Right renal pelvis (tissue), 4 donors: ENCODE measurements at places on chromosomes 5 and 9.

- no peak for DNase-seq
Observed at GRCh38 chr9:33415501-33416038, 13.2 kb upstream of the AQP7 start.

DNA sequence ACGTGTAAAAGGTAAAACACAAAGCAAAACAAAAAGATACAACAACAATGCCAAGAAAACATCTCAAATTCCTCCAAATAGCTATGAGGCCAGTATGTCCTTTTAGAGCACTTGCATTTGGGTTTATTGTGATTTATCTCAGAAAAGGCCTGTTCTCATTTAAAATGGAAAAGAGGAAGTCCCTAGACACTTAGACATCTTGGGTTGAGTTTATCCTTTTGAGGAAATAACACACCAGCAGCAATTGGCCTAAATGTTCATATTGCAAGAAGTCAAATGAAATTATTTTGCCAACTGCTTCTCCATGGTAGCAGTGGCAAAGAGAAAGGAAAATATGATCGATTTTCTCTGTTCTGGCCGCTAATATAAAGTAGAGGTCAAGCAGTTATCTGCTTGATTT is 43.6 kb upstream of the TRMT10B start:
- no peak for DNase-seq

GRCh38 chr5:135235551-135236227 is 163.3 kb downstream of the MACROH2A1 start:
- no peak for DNase-seq

DNA sequence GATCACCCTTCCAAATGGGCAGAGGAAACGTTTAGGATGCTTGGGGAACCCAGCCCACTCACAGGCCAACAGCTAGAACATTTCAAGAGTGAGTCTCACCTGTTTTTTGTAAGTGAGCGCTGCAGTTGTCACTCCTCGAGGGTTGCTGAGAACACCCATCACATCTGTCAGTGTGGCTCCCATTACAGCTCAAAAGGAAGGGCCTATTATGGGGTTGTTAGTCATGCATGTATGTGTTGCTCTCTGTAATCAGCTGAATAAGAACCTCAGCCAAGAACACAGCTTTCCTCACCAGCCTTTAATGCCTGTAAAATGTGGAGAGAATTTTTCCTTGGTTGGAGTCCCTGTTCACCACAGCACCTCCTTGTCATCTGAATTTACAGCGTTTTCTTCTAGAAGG is 196.3 kb upstream of the KLF4 start:
- DNase-seq = no peak

- no peak for DNase-seq
Observed at GRCh38 chr5:34740389-34740806, 84.3 kb downstream of the RAI14 start.

GRCh38 chr5:136811551-136811950 is 446.2 kb upstream of the TRPC7 start:
- DNase-seq = no peak

- no peak for DNase-seq
Observed at GRCh38 chr5:74188351-74189105, 452.0 kb downstream of the ENC1 start.

DNA sequence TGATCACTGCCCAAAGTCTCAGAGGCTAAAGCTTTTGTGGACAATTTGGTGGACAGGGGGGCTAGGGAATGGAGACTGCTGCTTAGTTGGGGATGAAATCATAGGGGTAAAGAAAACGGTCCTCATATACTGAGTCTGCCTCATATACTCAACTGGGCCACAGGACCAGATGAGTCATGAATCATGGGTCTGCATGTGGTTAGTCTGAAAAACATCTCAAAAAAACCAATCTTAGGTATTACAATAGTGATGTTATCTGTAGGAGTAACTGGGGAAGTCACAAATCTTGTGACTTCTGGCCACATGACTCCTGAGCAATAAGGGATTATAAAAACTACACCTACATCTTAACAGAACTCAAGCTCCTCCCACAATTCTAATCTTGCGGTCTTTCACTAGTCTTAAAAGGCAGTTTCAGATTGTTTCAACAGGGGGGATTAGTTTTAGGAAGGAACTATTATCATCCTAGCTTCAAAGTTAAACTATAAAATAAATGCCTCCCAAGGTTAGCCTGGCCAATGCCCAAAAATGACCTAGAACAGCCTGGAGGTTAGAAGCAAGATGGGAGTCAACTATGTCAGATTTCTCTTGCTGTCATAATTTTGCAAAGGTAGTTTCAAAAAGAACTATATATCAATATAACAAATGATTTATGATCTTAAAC is 17.5 kb downstream of the TMEM161B start:
- DNase-seq = no peak

DNA sequence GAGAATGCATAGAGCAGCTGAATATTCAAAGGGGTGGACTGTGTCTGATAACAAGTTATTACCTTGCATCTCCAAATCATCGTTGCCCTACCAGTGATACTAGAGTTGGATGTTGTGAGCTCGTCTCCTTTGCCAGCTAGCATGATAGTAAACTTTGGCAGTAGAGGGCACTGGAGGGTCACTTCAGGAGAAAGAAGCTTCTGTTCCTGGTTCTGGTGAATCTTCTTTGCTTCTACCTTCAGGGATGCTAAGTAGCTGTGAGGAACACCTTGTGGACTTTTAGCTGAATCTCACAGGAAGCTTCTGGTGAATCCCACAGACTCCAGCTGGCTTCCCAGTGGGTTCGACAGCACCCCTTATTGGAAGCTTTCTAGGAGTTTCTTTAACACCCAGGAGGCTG is 626.6 kb upstream of the SGCD start:
- no peak for DNase-seq

- no peak for DNase-seq
Observed at GRCh38 chr5:145407300-145408047, 427.7 kb downstream of the PRELID2 start.

DNA sequence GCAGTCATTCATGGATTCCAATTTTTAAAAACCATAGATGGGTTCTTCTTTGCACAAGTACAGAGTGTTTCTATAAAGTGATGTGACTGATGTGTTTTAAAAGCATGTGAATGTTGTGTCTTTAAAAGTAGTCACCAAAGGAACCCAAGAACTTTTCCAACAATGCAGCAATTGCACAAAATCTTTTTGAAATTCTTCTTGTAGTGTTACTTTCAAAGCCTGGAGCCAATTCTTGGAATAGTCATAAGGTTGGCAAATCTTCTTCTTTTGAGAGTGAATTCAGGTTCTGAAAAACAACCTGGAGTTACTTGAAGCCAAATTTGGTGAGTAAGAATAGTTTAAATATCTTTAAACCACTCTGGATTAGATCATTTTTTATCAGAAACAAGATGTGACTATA is 10.5 kb downstream of the GRAMD2B start:
- no peak for DNase-seq

GRCh38 chr9:131658377-131659129 is 81.3 kb downstream of the RAPGEF1 start:
- DNase-seq = no peak

DNA sequence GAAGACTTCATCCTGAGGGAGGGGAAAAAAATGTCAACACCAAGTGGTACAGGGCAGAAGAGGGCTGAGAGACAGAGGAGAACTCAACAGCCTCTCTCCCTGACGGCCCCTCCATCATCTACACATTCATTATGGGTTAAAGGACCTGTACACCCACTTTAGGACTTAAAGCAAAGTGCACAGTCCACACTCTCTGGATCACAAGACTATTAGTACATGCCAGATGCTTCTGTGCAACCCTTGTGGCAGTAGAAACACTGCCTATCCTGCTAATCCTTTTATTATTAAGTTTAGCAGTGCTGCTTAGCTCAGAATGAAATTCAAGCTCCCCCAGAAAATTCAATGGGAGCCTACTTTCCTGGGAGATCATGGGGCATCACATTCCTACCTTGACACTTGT is 1.9 kb downstream of the FRMD3 start:
- no peak for DNase-seq

- no peak for DNase-seq
Observed at GRCh38 chr5:56815658-56816545, 553 bp downstream of the MAP3K1 start.

DNA sequence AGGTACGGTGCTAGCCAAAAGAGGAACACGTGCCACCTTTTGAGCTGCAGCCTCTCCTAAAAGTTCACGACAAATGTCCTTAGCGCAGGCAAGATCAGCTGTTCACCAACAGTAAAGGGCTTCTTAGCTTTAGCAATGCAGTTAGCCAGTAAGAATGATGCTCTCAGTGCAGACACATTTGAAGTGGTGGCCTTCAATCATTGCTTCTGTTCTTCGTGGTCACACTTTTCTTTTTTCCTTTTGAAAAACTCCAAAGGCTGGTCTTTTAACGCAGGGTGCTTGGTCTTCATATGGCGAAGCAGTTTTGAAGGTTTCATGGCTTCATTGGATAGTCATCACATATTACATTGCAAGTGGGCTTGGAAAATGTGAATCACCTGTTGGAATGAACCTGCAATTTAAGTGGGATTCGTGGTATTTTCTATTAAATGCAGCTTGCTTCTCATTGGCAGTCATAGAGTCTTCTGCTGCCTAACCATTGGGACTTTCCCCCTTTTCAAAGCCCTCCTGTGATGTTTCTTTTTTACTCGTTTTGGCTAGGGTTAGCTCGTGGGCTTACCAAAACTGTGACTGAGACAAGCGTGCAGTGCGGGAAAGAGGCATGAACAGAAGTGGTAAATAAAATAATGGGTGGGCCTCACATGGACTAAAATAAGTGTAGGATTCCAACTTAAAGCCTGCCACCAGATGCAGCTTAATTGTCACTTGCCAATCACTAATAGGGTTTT is 100.9 kb downstream of the MRPL36 start:
- DNase-seq = no peak

GRCh38 chr5:161009817-161010216 is 157.8 kb upstream of the ATP10B start:
- no peak for DNase-seq

DNA sequence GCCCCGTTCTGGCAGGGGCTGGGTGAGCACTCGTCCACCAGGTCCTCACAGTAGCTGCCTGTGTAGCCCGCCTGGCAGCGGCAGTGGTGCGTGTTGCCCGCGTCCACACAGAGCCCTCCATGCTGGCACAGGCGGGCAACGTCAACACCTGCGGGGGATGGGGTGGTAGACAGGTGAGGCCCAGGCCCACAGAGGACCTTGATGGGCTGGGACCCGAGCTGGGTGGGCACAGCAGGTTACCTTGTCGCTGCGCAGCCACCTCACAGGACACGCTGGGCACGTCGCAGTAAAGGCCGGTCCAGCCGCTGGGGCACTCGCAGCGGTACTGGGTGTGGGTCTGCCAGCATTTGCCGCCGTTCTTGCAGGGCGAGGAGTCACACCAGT is 25.1 kb upstream of the SEC16A start:
- no peak for DNase-seq

- DNase-seq = no peak
Observed at GRCh38 chr5:130643321-130643720, 521.7 kb downstream of the HINT1 start.

GRCh38 chr9:79026316-79026715 is 545.4 kb upstream of the TLE4 start:
- no peak for DNase-seq

DNA sequence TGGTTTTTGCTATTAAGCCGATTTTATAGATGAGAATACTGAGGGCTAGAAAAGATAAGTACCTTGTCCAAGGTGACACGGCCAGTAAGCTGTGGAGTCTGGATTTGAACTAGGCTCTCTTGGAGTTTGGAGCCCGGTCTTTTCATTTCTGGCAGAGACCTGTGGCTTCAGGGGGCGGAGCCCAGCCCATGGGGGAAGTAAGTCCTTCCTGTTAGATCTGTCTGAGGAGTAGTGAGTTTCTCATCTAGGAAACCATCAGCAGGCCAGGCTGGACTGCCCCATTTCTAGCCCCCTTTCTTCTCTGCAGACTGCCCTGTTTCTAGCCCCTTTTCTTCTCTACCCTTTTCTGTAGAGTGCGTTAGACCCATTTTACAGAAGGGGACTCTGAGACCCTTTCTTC is 521 bp upstream of the PTGS1 start:
- DNase-seq = no peak

DNA sequence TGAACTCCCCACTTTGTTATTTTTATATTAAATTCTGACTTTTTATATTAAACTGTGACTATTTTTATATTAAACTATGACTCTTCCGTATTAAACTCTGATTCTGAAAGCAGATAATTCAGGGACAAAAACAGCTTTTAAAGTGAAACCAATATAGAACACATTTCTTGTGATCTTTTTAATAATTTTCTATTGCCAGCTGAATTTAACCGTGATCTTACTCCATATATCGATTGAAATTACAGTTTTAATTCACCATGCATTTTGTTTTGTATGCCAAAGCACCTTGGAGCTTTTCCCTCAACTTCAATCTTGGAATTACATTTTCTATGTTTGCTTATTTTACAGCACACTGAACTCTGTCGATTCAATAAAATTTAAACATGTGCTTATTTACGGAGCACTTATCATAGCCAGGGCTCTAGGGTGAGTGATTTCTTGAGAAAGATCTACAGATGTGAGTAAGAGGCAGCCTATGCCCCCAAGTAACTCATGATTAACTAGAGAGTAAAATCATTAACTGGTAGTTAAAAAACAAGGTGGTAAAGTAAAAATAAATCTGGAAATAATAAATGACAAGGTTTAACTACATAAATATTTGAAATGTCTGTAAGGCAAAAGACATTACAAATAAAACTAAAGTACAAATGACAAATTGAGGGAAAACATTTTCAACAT is 72.9 kb upstream of the ALDH1B1 start:
- no peak for DNase-seq

DNA sequence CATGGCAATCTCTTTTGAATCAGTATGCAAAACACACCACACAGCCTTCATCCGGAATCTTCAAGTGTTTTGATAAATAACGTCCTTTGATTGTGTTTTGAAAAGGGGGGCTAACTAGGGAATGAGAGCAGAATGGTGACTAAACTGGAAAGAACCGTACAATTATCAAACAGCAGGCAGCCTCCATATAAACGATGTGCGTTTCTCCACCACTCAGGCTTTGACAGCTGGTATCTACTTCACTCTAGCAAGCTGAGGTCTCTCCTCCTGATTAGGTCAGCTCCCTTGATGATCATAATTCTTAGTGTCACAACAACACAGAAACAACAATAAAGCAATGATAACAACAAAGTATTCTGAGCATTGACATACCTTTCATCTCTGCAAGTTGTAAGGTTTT is 465.9 kb downstream of the TUSC1 start:
- no peak for DNase-seq

DNA sequence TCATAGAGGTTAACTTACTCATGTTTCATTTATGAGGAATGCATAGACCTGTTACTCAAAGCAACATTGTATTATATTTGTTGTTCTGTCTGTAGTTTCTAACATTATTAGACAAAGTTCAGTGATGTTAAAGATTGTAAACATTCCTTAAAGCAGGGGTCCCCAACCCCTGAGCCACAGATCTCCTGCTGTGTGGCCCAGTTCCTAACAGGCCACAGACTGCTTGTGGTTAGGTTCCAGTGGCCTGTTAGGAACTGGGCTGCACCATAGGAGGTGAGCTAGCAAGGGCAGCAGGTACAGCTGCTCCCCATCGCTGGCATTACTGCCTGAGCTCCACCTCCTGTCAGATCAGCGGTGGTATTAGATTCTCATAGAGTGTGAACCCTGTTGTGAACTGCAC is 181.1 kb downstream of the KDM4C start:
- DNase-seq = no peak
